ENCODE measurements at places on chromosomes 3 and 15. TPM values are rescaled to one million over a fixed set of nuclear protein-coding genes. Genes with fewer than 3 reads are reported as not detected.

GRCh38 chr3:11610044-11610671 is 33.6 kb downstream of the VGLL4 start:
- no peak for DNase-seq

MRAS gene
- total RNA-seq, result 1.3 TPM

FRMD5 gene
- total RNA-seq, result 4.3 TPM

LINGO1 gene
- total RNA-seq, result 0.16 TPM

DNA sequence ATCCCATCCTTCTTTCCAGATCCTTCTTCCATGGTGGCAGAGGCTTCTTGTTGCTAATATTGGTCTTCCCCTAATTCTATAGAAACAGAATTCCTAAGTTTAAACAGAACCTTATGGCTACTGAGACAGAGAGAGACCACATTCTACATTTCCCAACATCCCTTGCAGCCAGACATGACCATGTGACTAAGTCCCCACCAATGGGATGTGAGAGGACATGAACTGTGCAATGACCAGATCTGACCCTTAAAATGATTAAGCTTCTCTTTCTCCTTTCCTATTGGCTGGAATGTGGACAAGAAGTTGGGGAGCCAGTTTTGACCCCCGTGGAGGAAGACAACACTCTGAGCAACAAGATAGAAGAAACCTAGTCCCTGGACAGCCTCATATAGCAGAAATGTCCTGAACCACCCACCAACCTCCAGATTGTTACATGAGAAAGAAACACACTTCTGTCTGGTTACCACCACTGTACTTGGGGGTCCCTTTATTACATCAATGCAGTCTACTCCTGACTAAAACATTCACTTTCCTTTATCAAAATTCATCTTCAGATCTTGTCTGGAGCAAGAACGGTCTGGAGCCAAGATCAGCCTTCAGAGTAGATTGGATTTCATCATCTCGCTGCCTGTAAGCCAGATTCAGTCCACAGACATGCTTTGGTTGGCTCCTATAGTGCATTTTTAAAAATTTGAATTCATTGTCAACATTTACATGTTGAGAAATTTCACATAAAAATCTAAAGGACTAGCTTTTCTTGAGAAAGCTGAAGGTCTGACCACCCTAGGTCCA is 183.9 kb downstream of the SHQ1 start:
- DNase-seq, result no peak

DNA sequence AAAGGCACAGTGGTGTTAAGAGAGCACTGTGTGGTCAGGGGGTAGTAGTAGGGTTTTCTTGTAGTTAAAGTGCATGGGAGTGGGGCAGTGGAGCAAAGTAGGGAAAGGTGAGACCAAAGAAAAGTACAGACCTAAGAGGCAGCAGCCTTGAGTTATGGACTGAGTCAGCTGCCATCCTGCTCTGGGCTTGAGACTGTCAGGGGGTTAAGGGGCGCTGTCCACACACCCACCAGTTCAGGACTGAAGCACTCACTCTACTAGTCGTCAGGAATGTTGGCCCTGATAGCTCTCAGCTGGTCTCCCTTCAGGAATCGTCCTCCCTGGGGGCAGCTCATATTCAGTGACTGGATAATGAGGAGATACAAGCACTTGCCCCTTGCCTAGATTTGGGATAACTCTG is 7.9 kb downstream of the CCR4 start:
- no peak for DNase-seq

CCR2 gene
- total RNA-seq, result not detected

DNA sequence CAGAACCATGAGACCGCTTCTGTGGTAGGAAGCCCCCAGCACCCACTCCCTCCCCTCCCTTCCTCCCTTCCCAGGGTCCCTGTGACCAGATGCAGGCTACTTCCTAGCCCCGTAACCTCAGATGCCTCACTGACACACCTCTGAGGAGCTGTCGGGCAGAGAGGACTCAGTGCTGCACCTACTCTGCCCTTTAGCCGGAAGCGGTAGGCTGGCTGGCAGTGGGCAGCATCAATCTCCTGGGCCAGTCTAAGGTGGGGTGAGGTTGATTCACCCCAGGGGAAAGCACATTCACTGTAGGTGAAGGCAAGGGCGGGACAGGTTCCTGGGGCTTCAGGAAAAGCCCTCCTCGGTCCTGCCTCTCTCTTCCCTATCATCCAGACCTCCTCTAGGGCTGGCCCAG is 19.1 kb downstream of the CSRNP1 start:
- no peak for DNase-seq

IQCF5 gene
- not detected for total RNA-seq

NLGN1 gene
- total RNA-seq, result not detected

DNA sequence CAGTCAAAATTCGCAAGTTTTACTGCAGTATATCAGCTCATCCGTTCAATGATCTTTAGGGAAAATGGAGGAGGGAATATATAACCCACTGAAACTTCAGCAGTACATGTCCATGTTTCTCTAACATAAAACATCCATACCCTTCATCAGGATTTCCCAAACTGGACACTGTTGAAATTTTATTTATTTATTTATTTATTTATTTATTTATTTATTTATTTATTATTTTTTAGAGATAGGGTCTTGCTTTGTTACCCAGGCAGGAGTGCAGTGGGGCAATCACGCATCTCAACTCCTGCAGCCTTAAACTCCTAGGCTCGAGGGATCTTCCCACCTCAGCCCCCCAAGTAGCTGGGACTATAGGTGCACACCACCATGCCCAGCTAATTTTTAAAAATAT is 14.8 kb upstream of the HLTF start:
- DNase-seq, result no peak

VIPR1 gene
- 60.4 TPM for total RNA-seq

TRH gene
- not detected for total RNA-seq

ENTPD3 gene
- total RNA-seq, result not detected

SLC12A6 gene
- total RNA-seq, result 5.4 TPM

- DNase-seq, result no peak
These were observed 11.2 kb downstream of the TNFSF10 start for GRCh38 chr3:172511783-172512762.

RBP2 gene
- total RNA-seq, result not detected

DNA sequence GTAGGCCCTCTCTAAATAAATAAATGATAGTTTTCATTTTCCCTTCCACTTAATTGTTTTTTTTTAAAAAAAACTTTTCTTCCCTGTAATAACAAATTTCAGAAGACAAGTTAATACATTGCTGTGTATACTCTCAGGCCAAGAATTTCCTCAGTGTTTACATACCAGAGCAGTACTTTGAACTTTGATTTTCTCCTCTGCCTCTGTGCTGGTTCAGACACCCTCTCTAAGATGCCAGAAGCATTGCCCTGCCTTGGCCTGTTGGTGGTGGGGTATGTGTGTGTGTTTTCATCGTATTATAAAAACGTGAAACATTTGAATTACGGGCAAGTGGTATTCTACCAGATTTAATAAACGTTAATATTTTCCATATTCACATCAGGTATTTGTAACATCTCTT is 70.1 kb downstream of the SMAD3 start:
- DNase-seq, result peak; percentile 54

GRCh38 chr15:93553167-93553935 is 464.3 kb upstream of the RGMA start:
- DNase-seq, result no peak

DNA sequence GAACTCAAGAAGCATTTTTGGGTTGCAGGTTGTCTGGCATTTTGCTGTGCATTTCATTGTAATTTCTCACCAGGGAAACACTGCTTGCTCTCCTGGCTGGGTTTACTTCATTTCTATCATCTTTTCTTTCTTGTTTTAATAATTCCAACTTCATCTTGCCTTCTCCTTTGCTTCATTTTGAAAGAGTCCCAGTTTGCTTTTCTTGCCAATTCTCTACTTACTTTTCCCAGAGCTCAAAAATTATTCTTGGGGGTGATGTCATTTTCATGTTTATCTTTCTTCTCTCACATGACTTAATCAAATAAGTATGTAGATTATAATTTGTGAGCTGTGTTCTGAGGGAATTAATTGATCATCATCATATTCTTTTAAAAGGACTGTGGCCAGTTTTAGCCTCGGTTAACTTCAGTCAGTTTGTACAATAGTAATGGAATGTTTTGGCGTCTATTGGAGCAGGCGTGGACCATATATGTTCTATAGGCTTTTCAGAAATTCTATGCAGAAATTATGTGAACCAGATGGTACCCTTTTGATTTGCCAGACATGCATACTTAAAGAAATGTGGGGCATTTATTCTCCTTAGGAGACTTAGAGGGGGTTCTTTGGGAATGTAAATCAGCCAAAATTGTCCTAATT is 30.1 kb downstream of the SH3GL3 start:
- DNase-seq, result no peak

- no peak for DNase-seq
These were observed 31.7 kb upstream of the SUCLG2 start for GRCh38 chr3:67686069-67686468.

- DNase-seq, result peak; percentile 6
These were observed 18.6 kb downstream of the POMGNT2 start for GRCh38 chr3:43087249-43087776.

TERC gene
- total RNA-seq, result 748 TPM

DNA sequence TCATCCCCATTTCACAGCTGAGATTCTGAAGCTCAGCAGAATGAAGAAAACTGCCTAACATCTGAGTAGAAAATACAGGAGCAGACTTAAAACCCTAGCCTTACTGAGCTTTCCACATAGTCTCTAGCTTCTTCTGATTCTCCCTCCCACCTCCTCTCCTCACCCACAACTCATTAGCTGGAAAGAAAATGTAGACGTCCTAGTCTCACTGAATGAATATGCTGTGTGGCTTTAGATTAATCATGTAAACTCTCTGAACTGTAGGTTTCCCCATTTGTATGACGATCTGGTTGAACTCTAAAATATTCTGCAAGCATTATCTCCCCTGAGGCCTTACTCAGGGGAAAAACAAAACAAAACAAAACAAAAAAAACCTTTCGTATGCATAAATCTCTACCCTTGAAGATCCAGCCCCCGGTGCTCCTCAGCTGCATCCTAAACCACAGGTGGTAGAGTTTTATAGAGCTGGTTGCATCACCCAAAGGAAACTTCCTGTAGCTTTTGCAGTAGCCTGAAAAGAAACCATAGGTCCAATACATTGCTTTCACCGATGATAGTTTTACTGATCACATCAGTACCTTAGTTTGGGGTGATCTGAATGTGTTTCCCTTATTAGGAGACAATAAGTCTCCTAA is 40.6 kb downstream of the FOXB1 start:
- DNase-seq, result no peak

- DNase-seq, result no peak
These were observed 5.8 kb upstream of the RAD51 start for GRCh38 chr15:40688932-40689799.

DNA sequence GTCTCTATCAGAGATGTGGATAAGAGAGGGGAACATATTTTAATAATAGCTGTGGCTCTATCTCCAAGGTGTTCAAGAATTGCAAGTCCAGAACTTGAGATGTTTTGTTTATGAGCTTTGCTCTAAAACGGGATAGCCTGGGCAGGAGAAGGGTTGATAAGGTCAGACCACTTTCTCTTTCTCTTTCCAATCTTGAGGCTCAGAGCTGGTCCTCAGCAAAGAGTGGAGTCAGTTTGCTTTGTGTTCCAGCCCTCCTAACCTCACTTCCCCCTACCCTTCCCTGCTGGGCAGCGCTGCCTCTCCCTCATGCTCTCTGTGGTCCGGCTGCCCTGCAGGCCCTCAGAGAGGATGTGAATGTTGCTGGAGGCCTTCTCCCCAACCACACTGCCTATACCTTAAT is 13.8 kb downstream of the KLHL6 start:
- DNase-seq, result no peak

VWA5B2 gene
- 0.63 TPM for total RNA-seq

- DNase-seq, result peak; percentile 67
These were observed 11.7 kb upstream of the ZNF774 start for GRCh38 chr15:90340345-90340744.

DNA sequence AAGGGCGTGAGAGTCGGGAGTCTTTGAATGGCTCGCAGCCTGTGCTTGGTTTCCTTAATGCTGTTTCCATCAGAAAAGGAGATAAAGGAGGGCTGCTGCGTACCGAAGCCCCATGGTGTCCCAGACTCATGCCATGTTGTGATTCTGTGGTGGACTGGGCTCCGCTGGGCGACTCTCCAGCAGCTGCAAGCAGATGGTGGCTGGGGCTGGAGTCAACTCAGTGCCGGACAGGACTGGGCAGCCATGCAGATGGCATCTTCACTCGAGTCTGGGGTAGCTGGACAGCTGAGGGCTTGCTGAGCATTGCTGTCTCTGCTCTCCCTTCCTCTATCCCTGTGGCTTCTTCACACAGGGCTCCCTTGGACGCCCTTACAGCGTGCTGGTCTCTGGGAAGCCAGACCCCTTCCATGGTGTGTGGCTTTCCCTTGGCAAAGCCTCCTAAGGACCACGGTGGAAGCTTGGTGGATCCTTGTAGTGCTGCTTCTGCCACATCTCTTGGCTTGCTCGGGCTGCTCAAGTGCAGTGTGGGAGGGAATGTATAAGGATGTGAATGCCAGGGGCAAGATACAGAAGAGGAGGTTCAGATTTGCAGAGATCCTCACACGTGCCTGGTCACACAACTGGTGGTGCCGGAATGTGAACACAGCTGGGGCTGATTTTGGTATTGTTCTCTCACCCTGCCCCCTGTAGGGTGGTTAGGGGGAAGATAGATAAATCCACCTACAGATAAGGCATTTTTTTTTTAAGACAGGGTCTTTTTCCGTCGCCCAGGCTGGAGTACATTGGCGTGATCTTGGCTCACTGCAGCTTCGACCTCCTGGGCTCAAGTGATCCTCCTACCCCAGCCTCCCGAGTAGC is 9.0 kb downstream of the NIPA1 start:
- DNase-seq, result no peak

MOBP gene
- not detected for total RNA-seq

TF gene
- 0.03 TPM for total RNA-seq

DNA sequence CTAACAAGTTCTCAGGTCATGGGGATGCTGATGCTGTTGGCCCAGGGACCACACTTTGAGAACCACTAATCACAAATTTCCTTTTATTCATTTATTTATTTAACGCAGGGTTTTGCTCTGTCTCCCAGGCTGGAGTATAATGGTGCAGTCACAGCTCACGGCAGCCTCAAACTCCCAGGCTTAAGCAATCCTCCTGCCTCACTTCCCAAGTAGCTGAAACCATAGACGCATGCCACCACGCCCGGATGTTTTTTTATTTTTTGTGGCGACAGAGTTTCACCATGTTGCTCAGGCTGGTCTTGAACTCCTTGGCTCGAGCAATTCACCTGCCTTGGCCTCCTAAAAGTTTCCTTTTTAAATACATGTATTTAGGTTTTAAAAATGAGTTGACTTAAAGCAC is 20.7 kb upstream of the ISLR2 start:
- DNase-seq, result no peak

GRCh38 chr3:97990624-97991292 is 18.5 kb upstream of the RIOX2 start:
- DNase-seq, result no peak

CHRNA5 gene
- 14.3 TPM for total RNA-seq

MKRN3 gene
- 0.23 TPM for total RNA-seq

Data from HT-29 (cell line).